ENCODE measurements at places on chromosomes 11 and 22. TPM values are rescaled to one million over a fixed set of nuclear protein-coding genes. Genes with fewer than 3 reads are reported as not detected.

DNA sequence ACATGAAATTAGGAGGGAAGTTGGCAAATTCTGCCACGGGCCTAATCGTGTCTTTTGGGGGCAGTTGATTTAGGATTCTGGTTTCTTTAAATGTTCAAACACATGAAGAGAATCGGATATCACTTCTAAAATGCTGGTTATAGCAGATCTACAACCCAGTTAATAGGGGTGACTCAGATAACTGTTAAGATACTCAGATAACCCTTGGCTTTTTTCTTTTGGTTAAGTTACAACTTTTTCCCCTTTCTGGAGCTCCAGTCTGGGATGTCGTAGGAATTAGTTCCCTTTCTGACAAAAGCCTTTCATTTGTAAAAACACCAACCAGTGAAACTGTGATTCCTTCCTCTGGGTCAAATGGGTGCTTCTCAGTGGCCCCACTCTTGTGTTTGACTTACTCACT, 976 bp downstream of the DEPDC7 start:
- no peak for DNase-seq

- no peak for DNase-seq
These were observed 57.6 kb downstream of the TSPAN18 start for GRCh38 chr11:44784436-44784760.

The CABP7 gene
- 0.04 TPM for polyA plus RNA-seq

GRCh38 chr22:44406341-44407170, 91.5 kb downstream of the RTL6 start:
- DNase-seq = peak; percentile 28

DNA sequence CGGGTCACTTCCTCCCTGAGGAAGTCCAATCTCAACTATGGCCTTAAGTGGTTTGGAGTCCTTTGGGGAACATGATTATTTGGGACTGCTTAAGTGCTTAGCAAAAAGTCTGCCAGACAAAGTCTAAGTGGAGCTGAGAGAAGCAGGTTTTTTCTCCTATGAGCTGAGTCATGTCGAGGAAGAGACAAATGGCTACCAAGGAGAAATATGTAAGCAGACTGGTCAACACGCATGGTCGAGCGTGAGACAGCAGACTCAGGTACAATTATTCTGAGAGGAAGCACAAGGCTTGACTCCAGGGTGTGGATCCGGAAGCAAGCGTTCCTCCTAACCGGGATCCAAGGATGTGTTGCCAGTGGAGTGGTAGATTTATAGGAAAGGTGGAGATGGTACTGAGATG, 30.6 kb downstream of the UBASH3B start:
- no peak for DNase-seq

- DNase-seq = no peak
These were observed 605.2 kb downstream of the NTM start for GRCh38 chr11:131975619-131976018.

- no peak for DNase-seq
These were observed 24.5 kb downstream of the DLG2 start for GRCh38 chr11:85602526-85603213.
